ENCODE measurements at places on chromosomes 4 and X. TPM values are rescaled to one million over a fixed set of nuclear protein-coding genes. Genes with fewer than 3 reads are reported as not detected.

Gene USP51
- 3.2 TPM for total RNA-seq

Gene PNMA5
- total RNA-seq: 0.62 TPM

Gene AFF1
- 145 TPM for total RNA-seq

Gene TSPAN7
- not detected for total RNA-seq

Gene TAB3
- 26.5 TPM for total RNA-seq

Gene PRIMPOL
- total RNA-seq: 21.5 TPM

Gene CSAG3
- not detected for total RNA-seq

Gene GDPD2
- not detected for total RNA-seq

Gene TRIM75
- not detected for total RNA-seq

Measured in B cell (primary cell).